Esophagus squamous epithelium (tissue), 5 donors: ENCODE measurements at places on chromosomes 3 and 15. TPM values are rescaled to one million over a fixed set of nuclear protein-coding genes. Genes with fewer than 3 reads are reported as not detected.

GRCh38 chr15:94535298-94536048 is 304.1 kb downstream of the MCTP2 start:
- H3K4me3 ChIP-seq = no peak overlapping the region
- no peaks in the 10 kb centered on the region for H3K4me1 ChIP-seq
- H3K27me3 ChIP-seq = no peaks in the 10 kb centered on the region
- no peak for DNase-seq
- no peaks in the 10 kb centered on the region for H3K36me3 ChIP-seq

- H3K27ac ChIP-seq = no peak overlapping the region
- no peak for DNase-seq
- H3K36me3 ChIP-seq = no peaks in the 10 kb centered on the region
- no peaks in the 10 kb centered on the region for H3K27me3 ChIP-seq
Observed at GRCh38 chr3:163916596-163917560, 1161.4 kb downstream of the SI start.

- no peak overlapping the region for H3K27ac ChIP-seq
- H3K4me1 ChIP-seq = no peaks in the 10 kb centered on the region
- no peaks in the 10 kb centered on the region for H3K36me3 ChIP-seq
- no peak for DNase-seq
Observed at GRCh38 chr15:96553006-96553405, 222.5 kb downstream of the NR2F2 start.

- H3K27ac ChIP-seq = no peak overlapping the region
- no peaks in the 10 kb centered on the region for H3K36me3 ChIP-seq
- no peaks in the 10 kb centered on the region for H3K27me3 ChIP-seq
- DNase-seq = no peak
Observed at GRCh38 chr15:63912061-63912615, 78.4 kb upstream of the HERC1 start.

- H3K4me1 ChIP-seq = peaks cover 8% of the 10 kb centered on the region
- H3K36me3 ChIP-seq = no peaks in the 10 kb centered on the region
- H3K27me3 ChIP-seq = no peaks in the 10 kb centered on the region
- no peak overlapping the region for H3K4me3 ChIP-seq
Observed at GRCh38 chr3:195403841-195404408, 38.9 kb downstream of the ACAP2 start.

GRCh38 chr3:112744825-112745566 is 101.7 kb downstream of the CD200R1L start:
- H3K27ac ChIP-seq = no peak overlapping the region
- no peaks in the 10 kb centered on the region for H3K27me3 ChIP-seq
- DNase-seq = no peak
- H3K4me1 ChIP-seq = no peaks in the 10 kb centered on the region
- H3K36me3 ChIP-seq = no peaks in the 10 kb centered on the region

- H3K27me3 ChIP-seq = no peaks in the 10 kb centered on the region
- H3K36me3 ChIP-seq = no peaks in the 10 kb centered on the region
- no peak for DNase-seq
- peaks cover 3% of the 10 kb centered on the region for H3K4me1 ChIP-seq
- H3K27ac ChIP-seq = peak within 1 kb of the TSS; percentile 69
Observed at GRCh38 chr3:112974894-112975293, at the start of gene CD200R1. CD200R1 (minus strand) TSS chr3:112975103; CDS start chr3:112974857, 246 bp downstream.

DNA sequence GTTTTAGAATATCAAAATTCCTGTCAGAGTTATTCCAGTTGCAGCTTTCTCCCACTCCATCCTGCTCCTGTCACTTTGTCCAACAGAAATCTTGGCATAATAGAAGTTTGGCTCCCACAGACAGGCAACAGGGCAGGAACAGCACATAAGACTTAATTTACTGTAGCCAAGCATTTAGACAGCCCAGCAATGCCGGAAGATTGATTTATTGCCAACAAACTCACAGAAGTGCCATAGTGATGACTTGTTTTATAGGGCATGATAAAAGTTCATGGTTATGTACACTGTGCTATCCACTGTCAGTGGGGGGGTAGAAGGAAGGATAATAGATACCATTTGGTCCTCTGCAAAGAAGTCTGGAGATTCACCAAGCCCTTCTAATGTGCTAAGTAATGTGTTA is 98.3 kb upstream of the CBLB start:
- H3K4me1 ChIP-seq = no peaks in the 10 kb centered on the region
- no peak overlapping the region for H3K27ac ChIP-seq
- H3K4me3 ChIP-seq = no peak overlapping the region
- H3K27me3 ChIP-seq = no peaks in the 10 kb centered on the region

GRCh38 chr3:165549665-165550064 is 287.6 kb downstream of the BCHE start:
- no peak overlapping the region for H3K27ac ChIP-seq
- no peaks in the 10 kb centered on the region for H3K4me1 ChIP-seq
- H3K4me3 ChIP-seq = no peak overlapping the region
- no peak for DNase-seq
- H3K27me3 ChIP-seq = no peaks in the 10 kb centered on the region
- H3K36me3 ChIP-seq = no peaks in the 10 kb centered on the region

- no peak for DNase-seq
- H3K36me3 ChIP-seq = no peaks in the 10 kb centered on the region
- H3K4me1 ChIP-seq = no peaks in the 10 kb centered on the region
Observed at GRCh38 chr3:143158014-143158988, 38.7 kb downstream of the CHST2 start.

GRCh38 chr3:99684644-99685043 is 46.2 kb downstream of the COL8A1 start:
- H3K27me3 ChIP-seq = no peaks in the 10 kb centered on the region
- no peak overlapping the region for H3K27ac ChIP-seq
- no peak overlapping the region for H3K4me3 ChIP-seq
- no peak for DNase-seq
- no peaks in the 10 kb centered on the region for H3K4me1 ChIP-seq
- no peaks in the 10 kb centered on the region for H3K36me3 ChIP-seq

GRCh38 chr15:47412802-47413201 is 304.5 kb upstream of the SEMA6D start:
- H3K36me3 ChIP-seq = no peaks in the 10 kb centered on the region
- H3K27ac ChIP-seq = no peak overlapping the region
- H3K4me3 ChIP-seq = no peak overlapping the region
- H3K4me1 ChIP-seq = no peaks in the 10 kb centered on the region

DNA sequence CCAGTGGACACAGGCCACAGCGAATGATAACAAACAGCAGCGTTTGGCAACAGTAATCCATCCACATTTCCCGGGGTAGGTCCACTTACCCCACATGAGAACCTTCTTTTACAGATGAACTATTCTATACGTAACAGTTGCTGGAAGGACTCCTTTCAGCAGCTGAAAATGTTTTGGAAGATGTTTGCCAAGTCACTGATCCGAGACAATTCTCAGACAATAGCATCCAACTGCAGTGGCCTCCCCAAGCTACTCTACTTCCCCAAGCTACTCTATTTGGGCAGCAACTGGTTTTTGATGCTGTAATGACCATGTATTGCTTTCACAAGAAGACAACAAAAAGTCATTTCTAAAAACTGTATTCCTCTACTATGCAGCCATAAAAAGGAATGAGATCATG is 87.5 kb downstream of the ADAMTS17 start:
- no peak overlapping the region for H3K4me3 ChIP-seq
- H3K4me1 ChIP-seq = peaks cover 17% of the 10 kb centered on the region
- H3K27me3 ChIP-seq = no peaks in the 10 kb centered on the region
- DNase-seq = no peak
- H3K36me3 ChIP-seq = peaks cover 22% of the 10 kb centered on the region

- H3K36me3 ChIP-seq = no peaks in the 10 kb centered on the region
- no peaks in the 10 kb centered on the region for H3K4me1 ChIP-seq
- H3K27me3 ChIP-seq = no peaks in the 10 kb centered on the region
Observed at GRCh38 chr15:27412415-27412814, 441.4 kb downstream of the GABRG3 start.

DNA sequence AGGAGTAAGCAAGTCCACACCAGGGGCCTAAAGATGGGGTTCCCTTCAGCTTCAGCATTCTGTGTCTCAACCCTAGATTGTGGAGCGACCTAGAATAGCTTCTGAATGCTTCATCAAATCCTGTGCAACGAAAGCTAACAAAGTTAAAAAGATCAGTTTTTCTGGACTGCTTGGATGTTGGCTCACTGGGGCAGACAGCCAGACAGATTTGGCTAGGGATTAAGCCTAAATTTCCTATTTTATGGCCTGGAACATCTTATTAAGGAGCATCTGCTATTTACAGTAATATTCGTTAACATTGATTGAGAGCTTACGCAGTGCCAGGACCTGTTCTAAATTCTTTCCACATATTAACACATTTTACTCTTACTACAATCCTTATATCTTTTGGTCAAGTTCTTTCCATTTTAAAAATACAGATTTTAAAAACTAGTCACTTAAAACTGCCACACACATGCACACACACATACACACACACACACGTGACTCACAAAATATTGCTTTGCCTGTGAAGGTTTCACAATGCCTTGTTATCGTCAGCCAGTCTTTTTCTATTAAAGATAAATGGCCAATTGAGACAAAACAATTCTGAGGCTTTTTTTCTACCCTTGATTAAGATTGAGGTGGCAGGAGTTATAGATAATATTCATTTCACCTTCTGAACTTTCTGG is 173.3 kb upstream of the SNTN start:
- no peak overlapping the region for H3K27ac ChIP-seq
- H3K36me3 ChIP-seq = no peaks in the 10 kb centered on the region
- H3K4me3 ChIP-seq = no peak overlapping the region

DNA sequence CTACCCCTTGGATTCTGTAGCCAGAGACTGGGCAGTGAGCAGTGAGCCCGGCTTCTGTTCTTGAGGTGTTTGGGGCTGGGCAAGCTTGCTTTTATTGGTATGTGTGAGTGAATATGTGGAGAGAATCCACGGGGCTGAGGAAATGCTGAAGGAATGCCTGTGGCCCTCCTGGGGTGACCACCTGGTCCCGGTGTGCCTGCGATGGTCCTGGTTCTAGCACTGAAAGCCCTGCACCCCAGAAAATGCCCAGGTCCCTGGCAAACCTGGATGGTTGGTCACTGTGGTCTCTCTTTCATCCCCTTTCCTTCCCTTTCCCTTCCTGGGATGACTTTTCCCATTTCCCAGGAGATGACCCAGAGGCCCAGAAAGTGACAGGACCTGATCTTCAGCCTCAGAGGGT is 4.2 kb downstream of the ZBTB47 start:
- peaks cover 8% of the 10 kb centered on the region for H3K36me3 ChIP-seq
- H3K27ac ChIP-seq = peak overlapping the region; percentile 9
- no peak overlapping the region for H3K4me3 ChIP-seq
- H3K27me3 ChIP-seq = no peaks in the 10 kb centered on the region
- H3K4me1 ChIP-seq = peaks cover 25% of the 10 kb centered on the region
- no peak for DNase-seq

DNA sequence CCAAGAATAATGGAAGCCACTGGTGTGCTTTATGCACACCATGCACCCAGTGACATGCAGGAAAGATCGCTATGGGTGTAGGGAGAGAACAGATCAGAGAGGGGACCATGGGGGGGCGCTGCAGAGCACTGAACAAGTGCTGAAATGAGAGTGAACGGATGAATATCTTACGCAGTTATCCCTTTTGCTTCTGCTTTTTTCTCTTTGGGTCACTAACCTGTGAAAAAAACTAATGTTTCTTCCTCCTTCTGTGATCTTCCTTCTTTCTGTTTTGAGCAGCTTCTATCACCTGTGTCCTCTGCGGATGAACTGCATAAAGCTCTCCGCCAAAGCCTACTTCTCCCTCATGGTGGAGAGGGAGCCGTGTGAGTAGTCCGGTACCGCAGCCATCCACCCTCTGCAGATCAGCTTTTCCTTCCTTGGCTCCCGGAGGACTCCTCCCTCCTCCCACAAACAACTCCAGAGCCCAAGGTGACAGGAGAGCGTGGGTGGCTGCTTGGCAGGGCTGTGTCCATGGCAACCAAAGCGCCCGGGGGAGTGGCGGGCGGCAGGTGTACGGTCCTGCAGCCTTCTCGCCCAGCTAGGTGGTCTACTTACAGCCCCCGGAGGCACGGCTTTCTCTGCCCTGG is 106.2 kb downstream of the DGKG start:
- H3K27ac ChIP-seq = no peak overlapping the region
- no peaks in the 10 kb centered on the region for H3K36me3 ChIP-seq
- no peaks in the 10 kb centered on the region for H3K27me3 ChIP-seq
- H3K4me3 ChIP-seq = no peak overlapping the region

GRCh38 chr3:144032531-144033239 is 61.1 kb downstream of the DIPK2A start:
- DNase-seq = no peak
- H3K36me3 ChIP-seq = no peaks in the 10 kb centered on the region
- no peaks in the 10 kb centered on the region for H3K27me3 ChIP-seq
- no peak overlapping the region for H3K27ac ChIP-seq
- H3K4me1 ChIP-seq = peaks cover 17% of the 10 kb centered on the region

DNA sequence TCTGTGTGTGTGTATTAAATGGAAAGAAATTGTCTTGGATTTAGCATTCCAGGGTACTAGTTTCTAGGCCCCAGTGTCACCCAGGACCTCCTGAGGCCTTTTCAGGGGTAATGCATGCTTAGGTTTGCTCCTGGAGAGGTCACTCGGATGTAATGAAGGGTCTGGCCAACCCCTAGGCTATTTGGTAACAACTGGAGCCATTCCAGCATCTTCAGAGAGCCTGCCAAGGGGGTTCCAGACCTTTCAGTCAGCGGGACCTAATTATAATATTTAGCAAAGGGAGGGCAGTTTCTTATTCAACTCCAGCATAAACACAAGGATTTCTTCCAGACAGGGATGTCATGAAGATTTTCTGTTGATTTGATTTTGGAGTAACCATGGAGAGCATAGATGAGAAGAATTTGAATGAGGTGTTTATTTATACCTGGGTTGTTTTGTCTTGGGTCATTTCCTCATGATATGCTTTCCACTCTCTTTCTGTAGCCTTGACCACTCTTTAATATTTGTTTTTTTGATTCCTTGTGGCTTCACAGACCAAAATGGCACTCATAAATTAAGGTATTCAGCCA is 17.4 kb downstream of the KAT2B start:
- peak overlapping the region; percentile 78 for H3K27ac ChIP-seq
- peaks cover 79% of the 10 kb centered on the region for H3K4me1 ChIP-seq
- no peaks in the 10 kb centered on the region for H3K27me3 ChIP-seq
- H3K4me3 ChIP-seq = no peak overlapping the region
- DNase-seq = no peak

- no peak overlapping the region for H3K4me3 ChIP-seq
- DNase-seq = no peak
- no peaks in the 10 kb centered on the region for H3K36me3 ChIP-seq
- no peaks in the 10 kb centered on the region for H3K27me3 ChIP-seq
Observed at GRCh38 chr3:127121885-127122284, 71.0 kb upstream of the PRR23E start.

- no peaks in the 10 kb centered on the region for H3K36me3 ChIP-seq
- H3K27ac ChIP-seq = no peak overlapping the region
- DNase-seq = no peak
- no peak overlapping the region for H3K4me3 ChIP-seq
- no peaks in the 10 kb centered on the region for H3K27me3 ChIP-seq
Observed at GRCh38 chr3:82390868-82391267, 629.4 kb upstream of the GBE1 start.

- no peaks in the 10 kb centered on the region for H3K36me3 ChIP-seq
- peak overlapping the region; percentile 66 for H3K4me3 ChIP-seq
- H3K27me3 ChIP-seq = no peaks in the 10 kb centered on the region
- H3K4me1 ChIP-seq = peaks cover 4% of the 10 kb centered on the region
- peak overlapping the region; percentile 86 for H3K27ac ChIP-seq
Observed at GRCh38 chr3:99817047-99817436, 620 bp upstream of the CMSS1 start.

UBA3 gene
- 63.3 TPM for total RNA-seq

MOBP gene
- not detected for total RNA-seq

AMOTL2 gene
- 63.3 TPM for total RNA-seq

SNTN gene
- total RNA-seq = not detected

CHCHD4 gene
- total RNA-seq = 16.6 TPM

GRK7 gene
- total RNA-seq = not detected

LMAN1L gene
- not detected for total RNA-seq

CPLX3 gene
- total RNA-seq = not detected

ITGB5 gene
- total RNA-seq = 114 TPM

DIPK2A gene
- total RNA-seq = 31.7 TPM

DRD3 gene
- not detected for total RNA-seq
